ENCODE measurements at places on chromosomes 6 and 20.

DNA sequence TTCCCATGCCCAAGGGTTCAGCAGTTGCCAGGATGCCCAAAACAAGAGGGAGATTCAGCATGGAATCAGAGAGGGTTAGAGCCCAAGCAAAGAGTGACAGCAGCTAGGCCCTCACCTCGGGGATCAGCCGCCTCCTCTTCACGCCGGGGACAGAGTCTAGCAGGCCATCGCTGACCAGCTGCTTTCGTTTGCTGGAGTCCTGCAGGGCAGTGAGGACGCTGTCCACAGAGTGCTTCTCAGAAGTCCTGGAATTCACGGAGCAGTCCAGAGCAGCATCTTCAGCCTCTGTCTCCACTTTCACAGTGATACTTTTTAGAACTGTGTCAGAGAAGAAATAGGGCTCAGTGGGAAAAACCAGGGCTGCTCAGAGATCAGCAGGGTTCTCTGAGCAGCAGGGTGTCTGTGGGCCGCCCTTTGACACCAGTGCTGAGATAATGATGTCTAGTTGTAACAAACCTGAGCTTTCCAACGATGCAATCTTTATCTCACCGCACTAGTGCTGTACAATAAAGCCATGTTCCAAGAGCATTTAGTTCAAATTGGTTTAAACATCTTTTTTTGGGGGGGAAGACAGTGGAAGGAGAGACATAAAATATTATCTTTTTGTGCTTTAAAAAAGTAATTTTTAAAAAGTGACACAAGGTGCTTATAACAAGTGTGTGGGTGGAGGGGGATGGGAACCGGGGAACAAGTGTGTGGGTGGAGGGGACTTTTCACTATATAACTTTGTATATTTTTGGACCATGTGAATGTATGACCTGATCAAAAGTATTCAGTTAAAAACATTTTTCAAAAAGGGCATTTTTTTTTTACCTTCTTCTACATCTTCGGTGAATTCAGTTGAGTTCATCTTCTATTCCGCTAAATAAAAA lies 16.6 kb downstream of the BEND3 start:
- DNase-seq: no peak

DNA sequence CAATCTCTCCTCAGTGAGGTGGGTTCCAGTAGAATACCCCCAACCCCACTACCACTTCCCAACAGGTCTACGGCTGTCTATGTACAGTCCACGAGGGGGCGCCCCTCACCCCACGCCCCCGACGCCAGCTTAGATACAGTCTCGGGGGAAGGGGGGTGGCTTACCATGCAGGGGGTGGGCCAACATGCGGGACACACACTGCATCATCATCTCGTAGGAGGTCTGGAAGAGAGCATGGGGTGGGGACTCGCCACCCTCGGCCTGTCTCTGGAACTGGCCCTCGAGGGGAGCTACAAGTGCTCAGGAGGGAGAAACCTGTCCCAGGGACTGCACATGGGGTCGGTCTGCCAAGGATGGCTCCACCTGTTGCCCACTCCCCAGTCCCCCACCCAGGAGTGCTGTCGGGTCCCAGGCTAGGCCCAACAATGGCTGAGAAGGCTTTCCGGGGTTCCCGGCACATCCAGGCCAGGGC lies 8.5 kb downstream of the MTCH1 start:
- no peak for DNase-seq

DNA sequence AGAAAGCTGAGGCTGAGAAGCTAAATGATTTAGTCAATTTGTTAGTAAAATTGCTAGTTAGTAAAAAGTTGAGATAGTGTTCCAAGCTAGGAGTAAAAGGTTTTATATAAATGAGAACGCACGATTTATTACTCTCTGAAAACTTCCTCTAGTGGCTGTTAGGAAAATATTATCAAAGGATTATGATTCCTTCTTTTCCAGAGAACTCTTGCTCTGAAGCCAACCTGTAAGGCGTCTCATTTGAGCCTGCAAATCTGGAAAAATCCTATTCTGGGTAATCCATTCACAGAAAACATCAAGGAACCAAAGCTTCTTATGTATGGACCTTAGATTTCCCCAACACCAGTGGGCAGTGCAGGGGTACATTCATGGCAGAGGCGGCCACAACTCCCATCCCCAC lies 252.7 kb downstream of the SOD2 start:
- DNase-seq: no peak

DNA sequence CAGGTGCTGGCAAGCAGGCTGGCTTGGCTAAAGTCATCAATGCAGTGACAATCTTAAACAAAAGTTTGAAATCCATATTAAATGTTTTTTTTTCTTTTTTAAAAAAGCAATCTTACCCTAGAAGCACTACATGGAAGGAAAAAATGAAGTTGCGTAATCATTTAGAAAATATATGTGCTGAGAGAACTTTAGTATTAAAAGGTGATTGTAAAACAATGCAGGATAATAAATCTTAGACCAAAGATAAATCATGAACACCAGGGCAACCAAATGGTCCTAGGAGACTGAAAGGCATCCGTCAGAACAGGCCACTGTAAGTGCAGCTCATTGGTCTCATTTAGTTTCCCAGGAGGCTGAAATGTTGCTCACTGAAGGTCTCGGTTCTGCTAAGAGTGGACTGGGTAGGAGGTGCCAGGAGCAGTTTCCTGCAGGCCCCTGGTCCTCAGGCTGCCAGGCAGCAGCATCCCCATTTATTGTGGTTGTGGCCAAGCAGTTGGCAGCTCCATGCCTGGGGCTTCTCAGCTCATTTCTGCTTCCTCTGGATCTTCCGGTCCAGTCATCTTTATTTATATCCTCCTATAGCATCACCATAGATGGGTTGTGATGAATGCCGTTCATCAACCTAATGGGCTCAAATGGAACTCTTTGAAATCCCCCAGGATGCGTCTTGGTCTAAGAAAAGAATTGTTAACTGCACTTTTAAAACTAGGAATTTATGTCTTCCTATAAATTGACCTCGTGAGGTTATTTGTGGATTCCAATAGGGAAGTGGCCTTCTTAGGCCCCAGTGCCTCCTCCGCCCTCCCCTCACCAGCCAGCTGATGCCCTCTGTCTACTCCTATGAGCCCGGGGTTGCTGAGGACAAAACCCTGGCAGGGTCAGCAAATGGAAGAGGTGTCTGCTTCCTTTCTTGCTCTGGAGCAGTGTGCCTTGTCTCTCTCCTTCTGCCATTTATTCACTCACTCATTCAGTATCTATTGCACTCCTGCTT lies 269.0 kb downstream of the UST start:
- DNase-seq: no peak

DNA sequence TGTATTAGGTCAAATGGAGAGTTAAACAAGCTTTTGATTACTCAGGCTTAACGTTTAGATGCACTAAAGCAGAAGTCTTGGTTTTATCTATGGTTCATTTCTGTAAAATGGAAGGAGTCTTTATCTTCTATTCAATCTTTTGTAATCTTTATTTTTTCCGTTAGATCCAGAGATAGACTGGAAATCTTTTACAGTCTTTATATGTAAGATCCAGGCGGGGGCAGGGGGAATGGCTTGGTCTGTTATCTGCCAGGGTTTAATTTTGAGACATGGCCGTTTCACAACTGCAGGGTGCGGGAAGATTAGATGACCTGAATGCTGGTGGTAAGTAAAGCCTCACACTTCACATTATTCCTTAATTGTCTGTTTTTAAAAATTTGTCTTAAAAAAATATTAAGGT lies 3.7 kb downstream of the AKAP12 start:
- no peak for DNase-seq

DNA sequence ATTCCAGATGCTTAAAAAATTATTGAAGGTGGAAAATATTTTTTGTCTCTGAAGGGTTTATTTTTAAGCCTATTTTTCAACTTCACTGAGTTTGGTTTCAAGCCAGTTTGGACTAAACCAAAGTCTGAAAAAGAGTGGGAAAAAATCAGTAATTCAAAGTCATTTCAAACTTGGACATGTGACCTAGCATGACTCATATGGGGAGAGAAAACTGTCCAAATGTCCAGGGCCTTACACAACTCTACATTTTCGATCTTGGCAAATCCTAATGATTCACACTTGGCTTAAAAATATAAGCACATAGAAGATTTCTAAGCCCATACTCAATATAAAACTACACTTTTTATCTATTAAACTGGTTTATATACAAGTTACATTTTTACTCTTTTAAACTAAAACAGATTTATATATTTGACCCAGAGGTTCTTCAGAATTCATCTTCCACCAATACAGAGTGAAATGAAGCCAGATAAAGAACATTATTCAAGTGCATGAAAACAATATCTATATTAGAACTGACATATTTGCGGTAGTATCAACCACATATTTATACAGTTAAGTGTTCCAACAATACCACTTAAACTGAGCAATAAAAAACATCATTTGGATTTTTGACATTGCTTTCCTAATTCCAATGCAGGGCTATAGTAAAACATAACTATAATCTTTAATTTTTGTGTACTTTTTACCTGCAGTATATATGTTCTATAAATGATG lies 110.3 kb upstream of the TCF21 start:
- no peak for DNase-seq

DNA sequence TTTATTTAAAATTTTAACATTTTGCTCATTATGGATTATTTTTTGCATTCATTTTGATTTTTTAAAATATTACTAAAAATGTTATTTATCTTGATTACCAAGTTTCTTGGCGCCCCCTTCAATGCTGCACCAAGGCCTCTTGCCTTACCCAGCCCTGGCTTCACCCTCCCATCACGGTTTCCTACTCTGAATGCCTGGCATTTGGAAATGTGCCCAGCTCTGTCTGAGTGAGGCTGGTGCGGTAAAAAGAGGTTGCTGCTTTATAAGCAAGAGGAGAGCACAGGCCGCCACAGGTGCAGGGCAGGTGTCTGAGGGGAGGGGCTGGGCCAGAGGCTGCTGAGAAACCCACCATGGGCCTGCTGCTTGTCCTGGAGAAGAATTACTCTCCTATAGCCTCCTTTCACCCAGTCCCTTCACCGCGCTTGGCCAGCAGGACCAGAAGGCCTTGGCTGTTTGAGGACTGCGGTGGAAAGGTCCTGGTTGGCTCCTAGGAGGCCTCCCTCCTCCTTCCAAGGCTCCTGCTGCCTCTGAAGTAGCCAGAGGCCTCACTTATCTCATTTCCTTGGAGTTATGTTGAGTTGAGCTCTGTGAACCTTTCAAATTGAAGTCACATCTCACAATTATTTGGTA lies 62.6 kb downstream of the BANF2 start:
- DNase-seq: peak; percentile 3

- DNase-seq: no peak
These were observed 278.8 kb upstream of the RUNX2 start for GRCh38 chr6:45049188-45049843.

DNA sequence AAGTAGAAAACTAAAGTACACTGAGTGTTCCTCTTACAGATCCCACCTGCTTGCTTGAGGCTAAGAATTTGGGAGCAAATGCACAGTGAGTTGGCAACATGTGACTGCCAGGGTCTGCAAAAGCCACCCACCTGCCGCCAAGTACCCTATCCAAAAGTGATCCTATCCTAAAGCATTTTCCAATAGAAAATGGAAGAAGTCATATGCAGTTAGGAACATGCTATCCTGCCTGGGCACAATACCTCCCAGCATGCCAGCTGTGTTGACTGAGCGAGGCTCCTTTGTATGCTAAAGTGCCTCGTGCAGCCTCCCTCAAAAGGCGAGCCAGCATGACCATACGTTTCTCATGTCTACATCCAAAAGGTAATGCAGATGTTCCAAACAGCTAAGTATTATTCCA lies 52.7 kb downstream of the TRAF3IP2 start:
- peak; percentile 38 for DNase-seq

GRCh38 chr20:23509247-23509913 lies 18.5 kb downstream of the CST8 start:
- DNase-seq: no peak

DNA sequence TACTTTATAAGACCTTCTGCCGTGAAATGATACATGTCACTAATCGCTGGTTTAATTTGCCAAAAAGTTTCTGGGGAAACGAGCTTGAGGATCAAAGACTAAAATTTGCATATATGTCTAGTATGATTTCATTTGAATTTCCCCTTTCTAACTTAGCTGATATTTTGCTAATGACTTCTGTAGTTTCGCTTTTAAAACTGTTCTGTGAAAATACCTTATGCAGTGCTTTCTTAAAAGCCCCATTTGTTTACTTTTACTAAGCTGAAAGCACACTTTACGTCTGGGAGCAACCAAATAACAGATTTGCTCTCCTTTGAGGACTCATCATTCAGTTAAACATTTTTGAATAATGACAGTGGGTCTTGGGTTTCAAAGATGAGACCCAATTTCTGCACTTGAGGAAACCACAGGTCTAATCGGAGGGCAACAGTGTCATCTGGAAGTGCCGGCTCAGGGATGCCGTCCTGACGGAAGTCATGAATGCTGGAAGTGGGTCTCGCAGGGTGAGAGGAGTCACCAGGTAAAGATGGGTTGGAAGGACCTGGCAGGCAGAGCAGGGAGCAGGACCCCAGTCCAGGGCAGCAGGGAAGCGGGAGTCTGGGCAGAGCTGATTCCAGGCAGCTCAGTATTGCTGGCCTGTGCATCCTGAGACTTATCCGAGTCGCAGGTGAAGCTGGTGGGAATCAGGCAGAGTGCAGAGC lies 33.2 kb downstream of the PLEKHG1 start:
- no peak for DNase-seq

GRCh38 chr20:57882451-57883161 lies 172.8 kb upstream of the PMEPA1 start:
- DNase-seq: no peak

DNA sequence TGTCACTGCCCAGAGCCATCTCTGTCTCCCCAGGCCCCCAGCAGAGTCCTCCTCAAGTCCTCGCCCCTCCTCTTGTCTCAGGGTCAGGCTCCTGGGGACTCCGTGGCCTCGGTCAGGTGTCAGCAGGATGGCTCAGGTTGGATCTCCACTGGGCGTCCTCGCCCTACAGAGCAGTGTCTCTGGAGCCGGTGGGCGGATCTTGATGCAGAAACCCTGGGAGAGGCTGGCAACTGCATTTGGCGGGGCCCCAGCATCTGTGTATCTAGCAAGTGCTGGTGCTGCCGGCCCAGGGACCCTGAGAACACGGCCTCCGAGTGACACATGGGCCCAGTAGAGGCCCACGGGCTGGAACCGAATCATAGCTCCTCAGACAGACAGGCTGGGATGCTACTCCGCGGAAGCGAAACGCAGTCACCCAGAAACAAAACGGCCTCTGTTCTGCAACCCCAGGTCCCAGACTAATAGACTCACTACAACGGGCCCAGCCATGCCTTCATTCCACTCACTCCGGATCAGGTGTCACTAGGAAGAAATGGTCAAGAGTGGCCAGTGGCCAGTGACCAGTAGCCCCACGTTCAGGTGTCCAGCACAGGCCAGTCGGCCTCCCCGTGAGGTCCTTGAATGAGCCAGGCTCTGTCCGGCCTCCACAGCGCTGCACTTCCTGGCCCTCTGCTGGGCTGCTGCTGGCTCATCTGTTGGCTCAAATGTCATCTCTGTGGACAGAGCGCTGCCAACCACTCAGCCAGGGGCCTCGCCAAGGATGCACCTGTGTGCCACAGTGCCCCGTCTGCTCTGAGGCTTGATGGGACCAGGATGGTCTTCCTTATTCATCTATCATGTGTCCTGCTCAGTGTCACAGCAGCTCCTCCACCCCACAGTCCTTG lies 12.6 kb upstream of the FRMD1 start:
- no peak for DNase-seq
